ENCODE measurements at places on chromosomes 1 and 21.

DNA sequence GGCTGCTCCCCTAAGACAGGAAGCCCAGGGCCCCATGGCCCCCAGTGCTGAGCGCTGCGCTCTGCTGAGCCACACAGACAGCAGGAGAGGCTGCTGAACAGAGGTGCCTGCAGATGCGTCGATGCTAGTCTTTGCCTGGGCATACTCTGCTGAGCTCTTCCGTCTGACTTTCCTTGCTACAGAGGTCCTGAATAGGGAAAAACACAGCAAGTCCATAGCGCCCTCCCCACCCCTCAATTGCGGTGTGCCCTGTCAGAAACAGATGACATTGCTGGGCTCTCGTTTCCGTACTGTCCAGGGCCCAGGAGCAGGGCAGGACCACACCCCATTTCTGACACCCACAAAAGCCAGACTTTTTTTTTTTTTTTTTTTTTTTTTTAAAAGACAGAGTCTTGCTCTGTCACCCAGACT is 252.5 kb downstream of the SDCCAG8 start:
- H3K4me3 ChIP-seq, result no peak overlapping the region
- no peaks in the 10 kb centered on the region for H3K36me3 ChIP-seq
- H3K27ac ChIP-seq, result no peak overlapping the region
- H3K27me3 ChIP-seq, result no peaks in the 10 kb centered on the region
- no peaks in the 10 kb centered on the region for H3K4me1 ChIP-seq

GRCh38 chr1:167641786-167642500 is 11.9 kb downstream of the RCSD1 start:
- H3K36me3 ChIP-seq, result peaks cover 11% of the 10 kb centered on the region
- no peak overlapping the region for H3K4me3 ChIP-seq
- no peaks in the 10 kb centered on the region for H3K27me3 ChIP-seq
- H3K4me1 ChIP-seq, result peaks cover 19% of the 10 kb centered on the region

GRCh38 chr1:211507365-211507764 is 15.4 kb upstream of the RD3 start:
- no peak for DNase-seq
- no peaks in the 10 kb centered on the region for H3K27me3 ChIP-seq
- H3K27ac ChIP-seq, result no peak overlapping the region
- no peaks in the 10 kb centered on the region for H3K4me1 ChIP-seq
- H3K36me3 ChIP-seq, result no peaks in the 10 kb centered on the region

DNA sequence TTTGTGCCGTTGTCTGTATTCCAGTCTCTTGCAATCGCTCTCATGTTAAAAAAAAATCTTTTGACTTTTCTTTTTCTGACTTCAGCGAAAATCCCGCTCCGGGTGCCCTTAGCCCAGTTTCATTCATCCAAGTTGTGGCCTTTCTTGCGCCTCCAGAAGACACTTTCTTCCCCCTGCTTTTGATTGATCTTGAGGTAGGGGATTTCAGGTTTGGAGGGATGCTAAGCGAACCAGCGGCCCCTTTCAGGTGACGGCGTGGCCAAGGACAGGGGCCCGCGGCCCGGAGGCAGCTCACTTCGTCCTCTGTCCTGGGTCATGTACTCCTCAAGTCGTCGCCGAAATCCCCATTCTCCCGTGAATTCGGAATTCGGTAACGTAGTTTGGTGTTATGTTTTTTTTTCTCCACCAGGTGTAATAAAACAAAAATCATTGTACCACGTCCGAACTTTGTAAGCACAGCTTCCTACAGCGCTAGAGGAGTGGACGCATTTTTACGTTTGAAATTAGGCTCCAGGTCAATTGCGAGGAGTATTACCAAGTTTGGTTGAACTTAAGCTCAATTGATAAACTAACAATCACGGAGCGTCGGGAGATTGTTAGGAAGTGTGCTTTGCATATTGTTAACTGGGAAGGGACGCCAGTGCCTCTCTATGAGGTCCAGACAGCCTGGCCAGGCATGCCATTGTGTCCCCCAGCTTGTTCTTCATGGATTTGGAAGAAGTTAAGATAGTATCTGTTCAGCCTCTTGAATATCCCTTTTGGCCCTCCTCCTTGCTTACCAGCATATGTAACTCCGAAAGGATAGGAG is 1.1 kb downstream of the MRPS6 start:
- H3K36me3 ChIP-seq, result no peaks in the 10 kb centered on the region
- peak overlapping the region; percentile 55 for H3K27ac ChIP-seq
- no peaks in the 10 kb centered on the region for H3K27me3 ChIP-seq
- H3K4me3 ChIP-seq, result peak overlapping the region; percentile 77

GRCh38 chr1:61742620-61743430 is 545 bp downstream of the PATJ start:
- H3K4me3 ChIP-seq, result peak overlapping the region; percentile 93
- DNase-seq, result peak; percentile 64
- H3K27ac ChIP-seq, result peak overlapping the region; percentile 97
- peaks cover 9% of the 10 kb centered on the region for H3K4me1 ChIP-seq

DNA sequence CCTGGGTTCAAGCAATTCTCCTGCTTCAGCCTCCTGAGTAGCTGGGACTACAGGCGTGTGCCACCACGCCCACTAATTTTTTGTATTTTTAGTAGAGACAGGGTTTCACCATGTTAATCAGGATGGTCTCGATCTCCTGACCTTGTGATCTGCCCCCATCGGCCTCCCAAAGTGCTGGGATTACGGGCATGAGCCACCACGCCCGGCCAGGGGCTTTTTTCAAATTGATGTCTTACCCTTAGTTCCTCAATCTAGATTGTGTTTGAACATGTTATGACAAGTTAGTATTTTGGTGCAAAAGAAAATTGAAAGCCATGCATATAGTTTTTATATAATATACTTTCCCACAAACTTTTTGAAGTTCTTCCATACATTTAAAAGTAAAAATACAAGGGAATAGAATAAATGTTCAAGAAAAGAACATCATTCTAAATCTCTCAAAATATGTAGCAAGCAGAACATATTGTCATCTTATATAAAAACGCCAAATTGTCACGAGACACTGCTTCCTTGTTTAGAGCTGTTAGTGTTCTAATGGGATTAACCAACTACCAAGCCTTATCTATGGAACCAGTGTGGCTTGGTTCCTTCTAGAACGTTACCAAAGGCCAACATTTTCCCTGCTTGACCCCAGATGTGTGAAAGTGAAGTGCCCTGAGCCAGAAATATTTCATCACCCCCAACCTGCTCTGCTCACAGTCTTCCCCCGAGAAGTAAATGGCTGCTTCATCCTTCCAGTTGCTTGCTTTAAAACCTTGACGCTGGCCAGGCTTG is 9.5 kb upstream of the PLEKHM2 start:
- no peak overlapping the region for H3K4me3 ChIP-seq
- no peak overlapping the region for H3K27ac ChIP-seq
- H3K4me1 ChIP-seq, result peaks cover 3% of the 10 kb centered on the region
- DNase-seq, result peak; percentile 16
- no peaks in the 10 kb centered on the region for H3K36me3 ChIP-seq
- no peaks in the 10 kb centered on the region for H3K27me3 ChIP-seq

DNA sequence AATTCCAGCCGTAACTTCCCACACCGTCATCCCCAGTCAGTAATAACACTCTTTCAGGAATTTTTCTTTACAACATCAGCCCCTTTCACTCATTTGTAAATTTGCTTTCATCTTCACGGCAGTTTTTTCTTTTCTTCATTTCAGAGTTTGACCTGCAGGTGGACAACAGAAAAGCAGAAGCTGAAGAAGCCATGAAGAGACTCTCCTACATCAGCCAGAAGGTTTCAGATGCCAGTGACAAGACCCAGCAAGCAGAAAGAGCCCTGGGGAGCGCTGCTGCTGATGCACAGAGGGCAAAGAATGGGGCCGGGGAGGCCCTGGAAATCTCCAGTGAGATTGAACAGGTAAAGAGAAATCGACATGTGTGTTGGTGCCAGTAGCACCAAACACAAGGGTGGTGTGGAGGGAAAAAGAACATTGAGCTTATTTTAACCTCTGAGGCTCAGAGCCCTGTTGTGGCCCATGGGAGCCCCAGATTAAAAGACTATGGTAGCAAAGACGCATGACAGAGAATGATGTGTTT is 53.2 kb downstream of the LAMC2 start:
- no peak overlapping the region for H3K27ac ChIP-seq
- H3K4me1 ChIP-seq, result peaks cover 11% of the 10 kb centered on the region
- no peaks in the 10 kb centered on the region for H3K36me3 ChIP-seq
- no peak for DNase-seq

DNA sequence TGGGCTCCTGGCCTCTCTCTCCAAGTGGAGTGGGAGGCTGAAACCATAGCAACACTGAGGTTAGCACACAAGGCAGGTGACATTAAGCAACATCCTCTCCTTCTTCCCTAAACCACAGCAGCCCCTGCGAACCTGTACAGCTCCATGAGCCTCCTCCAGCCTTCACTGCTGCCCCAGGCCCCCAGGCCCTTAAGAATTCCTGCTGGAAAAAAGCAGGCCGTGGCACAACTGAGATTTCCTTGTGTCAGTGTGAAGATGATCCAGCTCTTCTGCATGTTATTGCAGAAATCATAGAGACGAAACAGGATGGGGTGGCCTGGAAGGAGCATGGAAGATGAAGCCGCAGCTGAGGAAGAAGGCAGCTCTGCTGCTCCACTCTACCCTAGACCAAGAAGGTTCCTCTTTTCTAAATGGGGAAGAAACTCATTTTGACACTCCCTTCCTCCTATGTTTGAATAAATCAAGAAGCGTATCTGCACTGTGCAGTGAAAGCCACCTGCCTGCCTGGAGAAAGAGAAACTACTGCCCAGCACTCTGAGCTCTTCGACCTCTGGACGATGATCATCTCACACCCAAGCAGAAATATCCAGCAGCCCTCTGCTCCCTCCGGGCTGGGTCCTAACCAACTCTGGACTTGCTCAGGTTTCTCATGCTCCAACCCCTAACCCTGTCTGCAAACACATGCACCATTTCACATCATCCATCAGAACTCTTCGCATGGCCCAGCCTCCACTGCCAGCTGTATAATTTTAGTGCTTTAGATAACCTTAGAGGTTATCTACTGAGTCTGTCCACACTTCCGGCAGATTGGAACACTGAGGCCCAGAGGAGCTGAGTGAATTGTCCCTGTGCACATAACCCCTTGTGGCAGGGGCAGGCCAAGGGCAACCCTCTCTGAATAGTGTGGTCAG is 20.7 kb downstream of the SH3BP5L start:
- DNase-seq, result no peak
- H3K4me3 ChIP-seq, result no peak overlapping the region
- H3K27me3 ChIP-seq, result no peaks in the 10 kb centered on the region
- no peaks in the 10 kb centered on the region for H3K36me3 ChIP-seq
- peak overlapping the region; percentile 32 for H3K27ac ChIP-seq

GRCh38 chr1:181111559-181111958 is 23.1 kb downstream of the IER5 start:
- no peak overlapping the region for H3K4me3 ChIP-seq
- H3K36me3 ChIP-seq, result no peaks in the 10 kb centered on the region
- peaks cover 6% of the 10 kb centered on the region for H3K4me1 ChIP-seq
- no peak for DNase-seq
- H3K27ac ChIP-seq, result no peak overlapping the region

- peak overlapping the region; percentile 81 for H3K4me3 ChIP-seq
- DNase-seq, result peak; percentile 33
- H3K4me1 ChIP-seq, result peaks cover 8% of the 10 kb centered on the region
- H3K36me3 ChIP-seq, result no peaks in the 10 kb centered on the region
Observed at GRCh38 chr21:37073417-37074196, 553 bp downstream of the TTC3 start.

DNA sequence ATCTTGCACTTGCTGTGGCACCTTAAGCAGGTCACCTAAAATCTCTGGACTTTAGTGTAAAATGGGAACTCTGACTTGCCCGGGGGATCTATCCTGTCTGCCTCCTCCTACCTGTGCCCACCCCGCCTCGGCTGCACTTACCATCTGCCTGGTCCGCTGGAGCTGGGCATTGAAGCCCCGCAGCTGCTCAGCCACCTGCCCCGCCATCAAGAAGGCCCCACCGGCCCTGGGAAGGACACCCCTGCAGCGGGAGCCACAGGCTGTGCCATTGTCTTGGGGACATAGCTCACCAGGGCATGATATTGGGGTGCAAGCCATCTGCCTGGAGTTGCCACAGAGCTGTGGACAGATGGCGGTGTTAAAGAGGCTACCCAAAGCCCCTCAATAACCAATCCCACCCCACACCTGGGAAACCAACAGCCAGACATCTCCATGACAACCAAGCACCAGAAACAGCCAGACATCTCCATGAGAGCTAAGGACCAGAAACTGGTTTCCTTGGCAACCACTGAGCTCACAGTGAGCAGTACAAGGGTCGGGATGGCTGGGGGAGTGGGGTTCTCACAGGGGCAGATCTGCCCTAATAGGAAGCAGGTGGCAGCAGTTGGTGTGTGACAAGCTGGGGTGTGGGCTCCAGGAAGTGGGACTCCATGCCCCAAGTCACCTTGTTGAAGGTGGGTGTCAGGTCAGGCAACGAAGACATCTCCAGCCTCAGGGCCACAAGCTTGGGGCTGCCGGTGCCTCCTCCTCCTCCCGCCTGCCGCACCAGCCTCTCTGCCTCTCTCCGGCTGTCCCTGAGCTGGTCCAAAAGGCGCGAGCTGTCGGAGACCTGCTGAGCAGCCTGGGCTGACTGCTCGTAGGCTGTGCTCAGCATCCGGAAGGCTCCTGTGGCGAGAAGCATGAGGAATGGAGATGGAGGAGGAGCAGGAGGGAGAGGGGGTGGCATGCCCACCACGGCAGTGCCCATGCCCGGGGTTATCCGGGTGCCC is 29.1 kb downstream of the LAMB3 start:
- H3K4me3 ChIP-seq, result no peak overlapping the region
- DNase-seq, result no peak
- H3K4me1 ChIP-seq, result peaks cover 14% of the 10 kb centered on the region
- no peak overlapping the region for H3K27ac ChIP-seq
- no peaks in the 10 kb centered on the region for H3K27me3 ChIP-seq
- H3K36me3 ChIP-seq, result no peaks in the 10 kb centered on the region

DNA sequence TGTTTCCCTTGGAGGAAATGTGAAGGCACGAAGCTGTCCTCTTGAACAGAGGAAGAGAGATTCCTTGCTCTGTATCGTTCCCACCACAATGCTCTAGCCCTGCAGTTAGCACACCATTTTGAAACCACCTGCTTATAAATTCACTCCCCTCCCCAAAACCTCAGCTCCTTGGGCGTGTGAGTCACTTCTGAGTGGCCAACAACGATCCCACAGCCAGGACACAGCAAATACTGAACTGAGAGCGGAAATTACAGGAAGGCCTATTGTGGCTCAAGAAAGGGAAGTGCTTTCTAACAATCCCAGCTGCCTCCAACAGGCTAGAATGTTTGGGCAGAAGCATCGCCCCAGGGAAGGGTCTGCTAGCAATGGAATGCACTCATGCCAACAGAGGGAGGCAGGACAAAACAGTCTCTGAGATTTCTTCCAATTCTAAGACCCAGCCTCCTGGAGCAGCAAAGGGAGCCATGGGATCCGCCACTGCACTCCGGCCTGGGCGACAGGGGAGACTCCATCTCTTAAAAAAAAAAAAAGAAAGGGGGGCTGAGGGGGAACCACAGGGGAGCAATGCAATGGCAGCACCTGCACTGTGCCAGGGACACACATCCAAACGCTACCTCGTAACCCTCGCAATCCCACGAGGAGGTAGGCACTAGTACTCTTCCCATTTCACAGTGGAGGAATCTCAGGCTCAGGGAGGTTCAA is 1.9 kb downstream of the TMEM53 start:
- no peaks in the 10 kb centered on the region for H3K27me3 ChIP-seq
- no peak for DNase-seq
- peaks cover 15% of the 10 kb centered on the region for H3K4me1 ChIP-seq
- H3K4me3 ChIP-seq, result no peak overlapping the region

All from cardiac muscle cell (in vitro differentiated cells and primary cell).